Ascending aorta (tissue), 2 donors: ENCODE measurements at places on chromosomes 6 and 20.

GRCh38 chr6:293193-294174 lies 1.2 kb downstream of the DUSP22 start:
- peak; percentile 86 for DNase-seq
- H3K27me3 ChIP-seq: no peaks in the 10 kb centered on the region
- H3K4me3 ChIP-seq: peak overlapping the region; percentile 77
- H3K36me3 ChIP-seq: no peaks in the 10 kb centered on the region
- peaks cover 12% of the 10 kb centered on the region for H3K4me1 ChIP-seq
- peak overlapping the region; percentile 88 for H3K27ac ChIP-seq

DNA sequence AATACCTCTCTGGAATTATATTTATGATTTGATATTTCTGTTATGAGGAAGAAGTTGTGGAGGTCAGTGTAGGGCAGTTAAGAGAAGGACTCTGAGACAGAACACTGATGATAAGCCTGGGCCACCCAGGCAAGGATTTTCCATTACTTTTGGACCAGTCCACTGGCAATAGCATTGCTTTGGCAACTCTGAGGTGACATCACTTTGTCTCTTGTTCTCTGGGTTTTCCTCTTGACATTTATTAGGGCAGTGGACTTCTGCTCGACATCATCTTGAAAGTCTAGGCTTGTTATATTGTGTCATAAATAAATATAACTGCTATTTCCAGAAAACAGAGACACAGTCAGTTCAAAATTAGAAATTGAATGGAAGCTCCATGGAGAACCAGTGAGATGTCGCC lies 268.0 kb downstream of the SMOC2 start:
- no peaks in the 10 kb centered on the region for H3K4me1 ChIP-seq
- no peak for DNase-seq
- H3K27me3 ChIP-seq: no peaks in the 10 kb centered on the region
- no peaks in the 10 kb centered on the region for H3K36me3 ChIP-seq
- no peak overlapping the region for H3K27ac ChIP-seq

- H3K27me3 ChIP-seq: no peaks in the 10 kb centered on the region
- H3K36me3 ChIP-seq: no peaks in the 10 kb centered on the region
- no peaks in the 10 kb centered on the region for H3K4me1 ChIP-seq
These were observed 189.1 kb downstream of the ZDHHC14 start for GRCh38 chr6:157570104-157570503.

GRCh38 chr6:30840935-30841643 lies 43.2 kb upstream of the DDR1 start:
- H3K27me3 ChIP-seq: no peaks in the 10 kb centered on the region
- no peak overlapping the region for H3K27ac ChIP-seq
- DNase-seq: no peak
- H3K4me1 ChIP-seq: no peaks in the 10 kb centered on the region

DNA sequence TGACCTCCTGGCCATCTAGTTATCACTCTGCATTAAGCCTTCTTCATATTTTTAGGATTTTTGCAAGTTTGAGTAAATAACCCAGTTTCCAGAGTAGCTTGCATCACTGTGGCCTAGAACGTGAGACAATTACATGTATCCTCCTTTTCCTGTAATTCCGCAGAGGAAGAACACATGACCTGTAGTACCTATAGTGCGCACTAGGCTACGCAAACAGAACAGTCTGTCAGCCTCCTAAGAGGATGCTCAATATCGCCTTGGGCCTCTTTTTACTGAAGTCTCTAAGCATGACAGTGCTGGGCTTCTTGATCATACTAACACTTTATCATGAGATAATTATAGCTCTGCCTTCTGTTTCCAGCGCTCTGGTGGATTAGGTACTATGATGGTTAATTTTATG lies 20.2 kb upstream of the NR2E1 start:
- no peak overlapping the region for H3K4me3 ChIP-seq
- H3K4me1 ChIP-seq: no peaks in the 10 kb centered on the region
- no peaks in the 10 kb centered on the region for H3K36me3 ChIP-seq
- no peak overlapping the region for H3K27ac ChIP-seq
- no peak for DNase-seq

DNA sequence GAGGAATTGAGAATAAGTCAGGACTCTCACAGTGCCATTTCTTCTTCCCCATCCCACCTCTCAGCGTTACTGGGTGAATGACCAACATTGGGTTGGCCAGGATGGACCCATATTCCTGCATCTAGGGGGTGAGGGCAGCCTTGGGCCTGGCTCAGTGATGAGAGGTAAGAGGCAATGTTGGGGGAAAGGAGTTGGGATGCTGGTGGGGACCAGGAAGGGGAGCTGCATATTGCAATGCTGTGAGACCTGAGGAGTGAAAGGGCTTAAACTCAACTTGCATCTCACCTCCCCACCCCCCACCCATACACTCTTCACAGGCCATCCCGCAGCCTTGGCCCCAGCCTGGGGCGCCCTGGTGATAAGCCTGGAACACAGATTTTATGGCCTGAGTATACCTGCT lies 1.3 kb downstream of the PRSS16 start:
- no peak for DNase-seq
- no peaks in the 10 kb centered on the region for H3K36me3 ChIP-seq
- H3K4me1 ChIP-seq: peaks cover 7% of the 10 kb centered on the region
- no peak overlapping the region for H3K27ac ChIP-seq
- H3K27me3 ChIP-seq: no peaks in the 10 kb centered on the region
- H3K4me3 ChIP-seq: no peak overlapping the region

GRCh38 chr6:129936329-129937165 lies 75.4 kb upstream of the TMEM244 start:
- H3K4me1 ChIP-seq: no peaks in the 10 kb centered on the region
- H3K36me3 ChIP-seq: no peaks in the 10 kb centered on the region
- no peak overlapping the region for H3K27ac ChIP-seq
- no peaks in the 10 kb centered on the region for H3K27me3 ChIP-seq
- no peak overlapping the region for H3K4me3 ChIP-seq

DNA sequence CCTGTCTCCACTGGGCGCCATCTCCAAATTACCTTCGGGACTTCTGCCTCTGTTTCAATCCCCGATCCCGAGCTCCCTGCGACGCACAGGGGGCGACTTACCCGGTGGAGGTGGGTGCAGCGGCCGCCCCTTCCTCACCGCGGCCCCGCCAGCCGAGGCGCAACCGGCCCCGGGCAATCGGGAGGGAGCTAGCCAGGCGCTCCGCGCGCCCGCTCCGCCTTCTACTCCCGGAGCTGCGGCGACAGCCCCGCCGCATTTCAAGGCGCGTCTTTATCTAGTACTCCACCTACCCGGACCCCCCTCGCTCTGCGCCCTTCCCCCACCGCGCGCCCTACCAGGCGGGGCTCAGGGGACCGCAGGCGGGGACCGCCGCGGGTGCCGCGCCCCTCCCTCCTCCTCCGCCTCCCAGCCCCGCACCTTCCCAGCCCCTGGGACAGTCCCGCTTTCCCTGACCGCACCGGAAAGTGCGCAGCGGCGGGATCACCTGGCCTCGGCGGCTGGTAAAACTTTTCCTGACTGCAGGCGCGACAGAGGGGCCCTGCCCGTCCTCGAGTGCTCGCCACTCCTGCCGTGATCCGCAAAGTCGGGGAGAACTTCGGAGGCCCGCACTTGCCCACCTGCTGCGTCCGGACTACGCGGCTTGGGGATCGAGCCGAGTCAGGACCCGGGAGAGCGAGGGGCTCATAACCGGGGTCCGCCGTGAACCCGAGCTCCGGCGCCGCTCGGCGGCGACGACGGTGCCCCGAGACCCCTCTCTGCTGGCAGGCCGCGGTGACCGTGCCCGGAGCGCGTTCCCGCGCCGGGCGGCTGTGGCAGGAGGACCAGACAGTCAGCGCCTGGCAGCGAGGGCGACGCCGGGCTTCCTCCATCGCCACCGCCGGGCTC lies 8.0 kb upstream of the NKX2-2 start:
- peaks cover 6% of the 10 kb centered on the region for H3K4me1 ChIP-seq
- peaks cover 13% of the 10 kb centered on the region for H3K27me3 ChIP-seq
- H3K36me3 ChIP-seq: no peaks in the 10 kb centered on the region
- no peak overlapping the region for H3K27ac ChIP-seq
- DNase-seq: no peak

DNA sequence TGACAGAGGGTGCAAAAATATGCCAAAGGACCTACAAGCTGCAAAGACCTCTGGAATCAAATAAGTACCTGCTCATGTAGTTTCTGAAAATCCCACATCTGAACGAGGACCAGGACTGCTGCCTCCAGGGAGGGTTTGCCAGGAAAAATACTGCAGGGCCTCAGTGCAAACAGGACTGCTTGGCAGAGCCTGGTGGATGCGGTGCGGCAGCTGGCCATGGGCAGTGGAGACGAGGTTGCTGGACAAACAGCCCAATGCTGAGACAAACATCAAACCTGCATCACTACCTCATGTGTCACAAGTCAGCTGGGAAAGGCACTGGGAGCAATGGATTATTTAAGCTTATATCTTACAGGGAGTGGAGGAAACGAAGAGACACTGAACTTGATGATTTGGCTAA lies 238.8 kb downstream of the PAX1 start:
- H3K36me3 ChIP-seq: no peaks in the 10 kb centered on the region
- no peak for DNase-seq
- no peaks in the 10 kb centered on the region for H3K27me3 ChIP-seq
- no peak overlapping the region for H3K4me3 ChIP-seq

- DNase-seq: no peak
- peak overlapping the region; percentile 47 for H3K27ac ChIP-seq
- H3K27me3 ChIP-seq: no peaks in the 10 kb centered on the region
- H3K36me3 ChIP-seq: no peaks in the 10 kb centered on the region
- peaks cover 54% of the 10 kb centered on the region for H3K4me1 ChIP-seq
These were observed 19.3 kb downstream of the TOP1 start for GRCh38 chr20:41047975-41048305.

DNA sequence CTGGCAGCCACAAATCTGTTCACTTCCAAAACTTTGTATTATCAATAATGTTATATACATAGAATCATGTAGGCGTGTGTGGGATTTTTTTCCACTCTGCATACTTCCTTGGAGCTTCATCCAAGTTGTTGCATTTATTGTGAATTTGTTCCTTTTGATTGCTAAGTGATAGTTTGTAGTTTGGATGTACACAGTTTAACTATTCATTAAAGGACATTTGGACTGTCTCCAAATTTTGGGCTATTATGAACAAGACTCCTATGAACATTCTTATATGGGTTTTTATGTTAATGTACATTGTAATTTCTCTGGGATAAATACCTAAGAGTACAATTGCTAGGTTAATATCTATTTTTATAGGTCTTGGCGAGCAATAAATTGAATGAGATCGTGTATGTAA lies 36.2 kb upstream of the GCNT2 start:
- H3K27ac ChIP-seq: no peak overlapping the region
- H3K27me3 ChIP-seq: no peaks in the 10 kb centered on the region
- no peaks in the 10 kb centered on the region for H3K36me3 ChIP-seq
- DNase-seq: no peak

DNA sequence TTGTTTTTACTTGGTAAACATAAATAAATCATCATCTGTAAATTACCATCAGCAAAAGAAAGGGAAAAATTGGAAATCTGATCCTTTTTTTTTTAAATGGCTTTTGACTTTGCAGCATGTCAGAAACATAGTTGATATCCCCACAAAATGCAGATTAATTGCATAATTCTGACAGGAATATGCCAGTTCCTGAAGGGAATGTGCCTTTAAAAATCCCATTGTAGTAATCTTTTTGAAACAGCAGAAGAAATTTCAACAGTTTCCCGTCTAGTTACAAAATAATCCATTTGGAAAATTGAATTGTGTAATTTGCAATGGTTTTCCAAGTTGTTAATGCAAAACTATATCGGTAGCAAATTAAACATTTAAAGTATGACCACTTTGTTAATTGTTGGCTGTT lies 95.2 kb downstream of the DOK5 start:
- no peak for DNase-seq
- H3K4me1 ChIP-seq: peaks cover 3% of the 10 kb centered on the region
- no peak overlapping the region for H3K4me3 ChIP-seq
- no peaks in the 10 kb centered on the region for H3K27me3 ChIP-seq
- no peak overlapping the region for H3K27ac ChIP-seq

DNA sequence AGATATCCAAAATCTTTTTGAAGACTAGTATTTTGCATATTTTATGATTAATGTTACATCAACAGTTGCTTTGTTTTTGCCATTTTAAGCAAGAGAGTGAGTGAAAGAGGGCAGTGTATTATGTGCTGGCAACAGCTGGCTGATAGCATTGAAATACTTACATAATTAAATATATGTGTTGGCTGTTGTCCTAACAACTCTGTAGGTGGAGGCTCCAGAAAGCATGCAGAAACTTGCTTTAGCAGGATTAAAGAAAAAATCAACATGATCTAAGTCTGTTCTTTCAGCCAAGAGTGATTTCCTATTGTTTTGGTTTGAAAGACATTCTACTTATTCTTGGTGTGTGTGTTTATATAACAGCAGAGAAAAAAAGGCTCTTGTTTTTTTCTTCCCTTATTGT lies 127.5 kb downstream of the CDKAL1 start:
- no peak overlapping the region for H3K4me3 ChIP-seq
- DNase-seq: no peak
- no peaks in the 10 kb centered on the region for H3K36me3 ChIP-seq
- no peaks in the 10 kb centered on the region for H3K27me3 ChIP-seq
- no peaks in the 10 kb centered on the region for H3K4me1 ChIP-seq

DNA sequence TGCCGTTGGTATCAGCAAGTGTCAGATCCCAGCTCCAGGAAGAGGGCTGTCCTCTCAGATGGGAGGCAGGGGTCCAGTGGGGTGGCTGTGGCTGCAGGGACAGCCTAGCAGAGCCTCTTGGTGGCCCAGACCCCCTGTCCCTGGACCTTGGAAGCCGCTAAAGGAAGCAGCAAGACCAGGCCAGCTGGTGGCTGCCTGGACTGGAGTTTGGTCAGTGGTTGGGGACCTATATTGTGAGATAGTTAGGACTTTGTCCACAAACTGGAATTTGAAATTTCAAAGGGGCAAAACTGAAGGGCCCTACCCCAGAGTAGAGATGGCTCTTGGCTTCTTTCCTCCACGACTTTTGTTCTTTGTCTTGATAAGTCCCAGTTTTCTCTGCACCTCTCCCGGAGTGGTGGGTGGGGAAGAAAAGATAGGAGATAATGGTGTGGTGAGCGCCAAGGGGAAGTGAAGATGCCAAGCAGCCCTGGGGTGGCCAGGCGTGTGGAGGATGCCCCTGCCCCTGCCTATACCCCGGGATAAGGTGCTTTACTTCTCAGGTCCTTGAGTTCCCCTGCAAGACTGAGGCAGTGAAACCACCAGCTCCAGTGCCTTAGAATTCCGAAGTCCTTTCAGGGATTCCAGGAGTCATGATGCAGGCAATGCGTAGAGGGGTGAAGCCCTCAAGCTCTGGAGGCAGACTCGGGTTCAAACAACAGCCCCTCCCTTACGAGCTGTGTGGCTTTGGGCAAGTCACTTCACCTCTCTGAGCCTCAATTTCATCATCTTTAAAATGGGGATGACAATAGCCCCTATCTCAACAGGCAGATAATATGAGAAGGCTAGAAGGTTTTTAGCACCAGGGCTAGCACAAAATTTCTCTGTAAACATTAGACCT lies 40.2 kb downstream of the HNF4A start:
- H3K27ac ChIP-seq: no peak overlapping the region

GRCh38 chr6:133764008-133764753 lies 124.7 kb upstream of the TCF21 start:
- peaks cover 38% of the 10 kb centered on the region for H3K4me1 ChIP-seq
- peak overlapping the region; percentile 70 for H3K27ac ChIP-seq
- no peak overlapping the region for H3K4me3 ChIP-seq
- no peaks in the 10 kb centered on the region for H3K27me3 ChIP-seq
- DNase-seq: no peak
